Activated T-cell treated with anti-CD3 and anti-CD28 coated beads, Interleukin-2, amount 50 U/mL, for 72 hours (primary cell): ENCODE measurements at places on chromosomes 2 and 18. TPM values are rescaled to one million over a fixed set of nuclear protein-coding genes. Genes with fewer than 3 reads are reported as not detected.

GRCh38 chr18:54673936-54674335, 82.9 kb downstream of the DYNAP start:
- H3K36me3 ChIP-seq: no peaks in the 10 kb centered on the region
- H3K27ac ChIP-seq: no peak overlapping the region
- no peaks in the 10 kb centered on the region for H3K27me3 ChIP-seq
- H3K4me3 ChIP-seq: no peak overlapping the region

SCN3A gene
- total RNA-seq: not detected

GRCh38 chr18:7848054-7848412, 280.9 kb downstream of the PTPRM start:
- DNase-seq: no peak
- H3K27ac ChIP-seq: no peak overlapping the region
- H3K4me1 ChIP-seq: no peaks in the 10 kb centered on the region
- no peaks in the 10 kb centered on the region for H3K27me3 ChIP-seq

DNA sequence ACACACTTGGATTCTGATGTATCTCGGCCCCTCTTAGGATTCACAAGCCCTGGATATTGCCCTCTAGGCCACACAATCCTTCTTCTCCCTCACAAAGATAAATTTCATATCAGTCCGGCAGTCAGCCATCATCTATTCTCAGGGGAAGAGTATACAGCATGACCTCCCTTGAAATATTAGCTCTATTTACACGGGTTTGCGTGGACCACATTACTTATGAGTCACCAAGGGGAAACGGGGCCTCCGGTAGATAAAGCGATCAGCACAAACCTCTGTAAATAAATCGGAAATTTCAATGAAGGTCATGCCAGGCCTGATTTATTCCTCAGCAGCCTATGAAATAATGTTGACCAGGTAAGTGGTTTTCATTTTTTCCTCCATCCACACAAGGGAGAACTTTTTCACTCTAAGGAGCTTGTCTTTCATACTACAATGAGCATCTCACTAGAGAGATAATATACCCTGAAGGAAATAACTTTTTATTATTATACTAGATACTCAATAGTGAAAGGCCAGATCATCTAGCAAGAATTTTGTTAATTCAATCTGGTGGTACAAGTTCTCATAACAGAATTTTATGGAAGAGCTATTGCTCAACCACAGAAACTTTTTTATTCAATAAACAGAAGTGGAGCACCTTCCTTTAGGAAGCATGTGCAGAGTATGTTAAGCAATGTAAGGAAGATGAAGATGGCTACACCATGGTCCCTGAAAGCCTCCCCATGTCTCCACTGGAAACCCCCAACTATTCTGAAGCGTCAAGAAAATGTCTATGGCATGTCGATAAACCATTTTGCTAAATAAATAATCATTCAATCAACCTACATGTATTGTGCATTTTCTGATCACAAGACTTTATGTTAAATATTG, 125.2 kb upstream of the PIK3C3 start:
- DNase-seq: no peak
- H3K4me3 ChIP-seq: no peak overlapping the region
- no peaks in the 10 kb centered on the region for H3K4me1 ChIP-seq
- peaks cover 6% of the 10 kb centered on the region for H3K27me3 ChIP-seq
- H3K36me3 ChIP-seq: no peaks in the 10 kb centered on the region

DNA sequence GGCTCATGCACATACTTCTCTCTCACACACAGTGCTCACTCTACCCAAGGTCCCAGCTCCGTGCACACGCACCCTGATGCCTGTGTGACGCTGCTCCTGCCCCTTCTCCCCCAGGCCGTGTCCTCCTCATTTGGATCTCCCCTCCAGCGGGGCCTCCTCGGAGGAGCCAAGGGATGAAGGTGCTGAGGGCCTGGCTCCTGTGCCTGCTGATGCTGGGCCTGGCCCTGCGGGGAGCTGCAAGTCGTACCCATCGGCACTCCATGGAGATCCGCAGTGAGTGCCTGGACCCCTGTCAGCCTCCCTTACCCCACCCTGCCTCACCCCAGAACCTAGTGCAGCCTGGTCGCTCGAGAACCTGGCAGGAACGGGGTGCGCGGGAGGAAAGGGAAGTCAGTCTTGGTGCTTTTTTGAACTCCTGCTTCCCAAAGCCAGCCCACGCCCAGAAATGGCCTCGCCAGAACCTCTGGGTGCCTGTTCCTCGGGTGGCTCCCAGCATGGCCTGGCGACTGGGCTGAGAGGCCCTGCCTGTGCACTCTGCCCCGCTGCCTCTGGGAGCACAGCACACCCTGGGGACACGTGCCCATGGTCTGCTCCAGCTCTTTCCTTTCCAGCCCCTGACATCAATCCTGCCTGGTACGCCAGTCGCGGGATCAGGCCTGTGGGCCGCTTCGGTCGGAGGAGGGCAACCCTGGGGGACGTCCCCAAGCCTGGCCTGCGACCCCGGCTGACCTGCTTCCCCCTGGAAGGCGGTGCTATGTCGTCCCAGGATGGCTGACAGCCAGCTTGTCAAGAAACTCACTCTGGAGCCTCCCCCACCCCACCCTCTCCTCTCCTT, at the start of gene PRLH:
Gene PRLH (plus strand): TSS at position 174 of the 835 bp plus-strand sequence. CDS start 0 bp downstream, at position 174.
- no peak within 1 kb of the TSS for H3K4me3 ChIP-seq
- no peak for DNase-seq
- no peak within 1 kb of the TSS for H3K27ac ChIP-seq

MAL gene
- 93.8 TPM for total RNA-seq

RAB6C gene
- 0.14 TPM for total RNA-seq

- no peak overlapping the region for H3K27ac ChIP-seq
- no peaks in the 10 kb centered on the region for H3K27me3 ChIP-seq
- H3K4me3 ChIP-seq: no peak overlapping the region
- DNase-seq: no peak
- peaks cover 6% of the 10 kb centered on the region for H3K4me1 ChIP-seq
Observed at GRCh38 chr2:238449241-238449640, 22.5 kb downstream of the ASB1 start.

DNA sequence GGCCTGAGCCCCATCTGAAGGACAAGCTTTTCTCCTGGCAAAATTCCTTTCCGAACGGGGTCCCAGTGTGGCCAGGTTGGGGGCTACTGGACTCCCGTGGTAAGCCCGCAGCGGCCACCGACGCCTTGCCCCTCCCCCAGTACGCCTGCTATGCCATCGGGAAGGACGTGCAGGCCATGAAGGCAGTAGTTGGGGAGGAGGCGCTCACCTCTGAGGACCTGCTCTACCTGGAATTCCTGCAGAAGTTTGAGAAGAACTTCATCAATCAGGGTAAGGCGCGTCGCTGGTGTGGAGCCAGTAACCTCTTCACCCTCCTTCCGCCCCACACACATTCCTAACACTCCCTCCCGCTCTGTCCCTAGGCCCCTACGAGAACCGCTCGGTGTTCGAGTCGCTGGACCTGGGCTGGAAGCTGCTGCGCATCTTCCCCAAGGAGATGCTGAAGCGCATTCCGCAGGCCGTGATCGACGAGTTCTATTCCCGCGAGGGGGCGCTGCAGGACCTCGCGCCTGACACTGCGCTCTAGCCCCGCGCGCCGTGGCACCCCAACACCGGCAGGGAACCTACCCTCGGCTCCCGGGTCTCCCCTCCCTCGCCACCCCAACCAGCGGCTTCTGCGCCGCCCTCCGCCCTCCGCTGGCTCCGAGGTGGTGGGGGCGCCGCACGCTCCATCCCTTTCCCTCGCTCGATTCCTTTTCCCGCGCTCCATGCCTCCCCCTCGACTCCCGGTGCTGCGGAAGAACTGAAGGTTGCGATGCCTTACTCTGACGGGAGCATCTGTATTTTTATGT, 13.6 kb upstream of the ANKRD53 start:
- H3K36me3 ChIP-seq: no peaks in the 10 kb centered on the region
- peaks cover 6% of the 10 kb centered on the region for H3K4me1 ChIP-seq
- peak; percentile 89 for DNase-seq
- no peak overlapping the region for H3K27ac ChIP-seq

CFAP65 gene
- not detected for total RNA-seq
